Left renal cortex interstitium (tissue), 4 donors: ENCODE measurements at places on chromosomes 6 and 20. TPM values are rescaled to one million over a fixed set of nuclear protein-coding genes. Genes with fewer than 3 reads are reported as not detected.

DNA sequence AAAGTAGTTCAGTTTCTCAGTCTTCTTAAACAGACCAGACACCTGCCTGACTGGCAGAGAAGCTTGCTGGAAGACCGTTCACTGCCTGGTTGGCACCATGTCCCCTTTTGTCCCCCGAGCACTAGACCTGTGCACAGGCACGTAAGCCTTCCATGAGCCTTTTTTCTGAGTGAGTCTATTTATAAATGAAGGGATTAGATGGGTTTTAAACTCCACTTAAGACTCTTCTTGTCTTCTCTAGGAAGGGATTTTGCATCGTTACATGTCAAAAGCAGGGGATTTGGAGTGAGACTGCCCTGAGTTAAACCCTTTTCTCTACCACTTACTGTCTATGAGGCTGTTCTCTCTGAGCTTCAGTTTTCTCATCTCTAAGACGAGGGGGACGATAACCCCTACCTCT, 37.6 kb downstream of the STK35 start:
- DNase-seq, result no peak

GRCh38 chr6:154868143-154868594, 126.9 kb upstream of the TIAM2 start:
- no peak for DNase-seq

DNA sequence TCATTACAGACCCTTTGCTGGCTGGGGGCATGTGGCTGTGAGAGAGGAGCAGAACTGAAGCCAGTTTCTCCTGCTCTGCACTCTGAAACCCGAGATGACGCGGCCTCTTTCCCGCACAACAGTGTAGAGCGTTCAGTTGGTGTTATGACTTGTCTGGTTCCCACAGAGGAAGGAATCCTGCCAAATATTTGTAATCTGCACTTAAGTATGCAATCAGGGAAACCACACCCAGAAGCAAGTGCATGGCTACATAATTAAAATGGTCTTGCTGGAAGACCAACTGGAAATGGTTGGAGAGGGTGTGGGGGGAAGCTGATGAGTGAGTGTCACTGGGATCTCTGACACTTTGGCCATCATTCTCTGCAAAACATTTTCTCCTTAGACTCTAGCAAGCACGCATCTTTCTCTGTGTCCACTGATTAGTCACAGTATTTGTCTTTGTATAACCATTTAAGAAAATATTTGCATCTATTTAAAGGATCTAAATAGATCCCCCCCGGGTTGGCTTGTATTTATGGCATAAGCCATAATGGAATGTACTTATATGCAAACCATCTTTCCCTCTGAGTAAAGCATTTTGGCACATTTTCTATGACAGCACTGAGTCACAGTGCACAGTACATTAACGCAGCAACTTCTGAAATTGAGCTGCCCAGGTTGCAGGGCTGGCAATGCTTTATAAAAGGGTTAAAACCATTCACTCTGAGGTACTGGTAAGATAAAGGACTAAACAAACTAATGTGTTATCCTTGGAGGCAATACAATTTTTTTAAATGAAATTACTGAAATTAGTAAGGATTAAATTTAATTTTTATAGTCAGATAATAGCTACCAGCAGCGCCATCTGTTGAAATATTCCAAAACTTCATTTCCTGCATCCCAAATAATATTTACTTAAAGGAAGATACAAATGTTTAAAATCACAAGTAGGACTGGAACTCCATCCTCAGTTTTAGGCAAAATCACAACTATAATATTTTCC, 76.7 kb downstream of the FOXC1 start:
- no peak for DNase-seq

The ELOVL2 gene
- polyA plus RNA-seq, result 7.8 TPM

The RIPPLY2 gene
- polyA plus RNA-seq, result not detected

GRCh38 chr20:41180599-41181333, 43.4 kb downstream of the PLCG1 start:
- no peak for DNase-seq

The TOX2 gene
- polyA plus RNA-seq, result 4.1 TPM
